ENCODE measurements at places on chromosomes 4 and X. TPM values are rescaled to one million over a fixed set of nuclear protein-coding genes. Genes with fewer than 3 reads are reported as not detected.
A peak's percentile ranks its signal among the peaks of the same experiment; 100 is the strongest.

GRCh38 chr4:6834867-6835266, 52.3 kb downstream of the KIAA0232 start:
- peaks cover 42% of the 10 kb centered on the region for H3K36me3 ChIP-seq
- DNase-seq, result no peak
- no peak overlapping the region for H3K27ac ChIP-seq
- H3K4me1 ChIP-seq, result no peaks in the 10 kb centered on the region
- H3K4me3 ChIP-seq, result no peak overlapping the region
- no peaks in the 10 kb centered on the region for H3K27me3 ChIP-seq

DNA sequence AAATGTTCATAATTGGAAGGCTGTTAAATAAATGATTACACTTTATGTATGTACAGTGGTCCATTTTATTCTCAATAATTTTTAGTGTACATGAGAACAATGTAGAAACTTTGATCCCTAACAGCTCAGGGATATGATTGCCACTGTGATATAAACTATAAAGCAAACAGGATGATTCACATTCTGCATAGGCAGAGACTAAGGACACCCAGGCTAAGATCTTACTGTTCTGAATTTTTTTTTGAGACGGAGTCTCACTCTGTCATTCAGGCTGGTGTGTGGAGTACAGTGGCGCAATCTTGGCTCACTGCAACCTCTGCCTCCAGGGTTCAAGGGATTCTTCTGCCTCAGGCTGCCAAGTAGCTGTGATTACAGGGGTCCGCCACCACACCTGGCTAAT, 186.6 kb downstream of the PDGFC start:
- no peak overlapping the region for H3K27ac ChIP-seq
- no peaks in the 10 kb centered on the region for H3K36me3 ChIP-seq
- H3K27me3 ChIP-seq, result no peaks in the 10 kb centered on the region
- no peaks in the 10 kb centered on the region for H3K4me1 ChIP-seq

DNA sequence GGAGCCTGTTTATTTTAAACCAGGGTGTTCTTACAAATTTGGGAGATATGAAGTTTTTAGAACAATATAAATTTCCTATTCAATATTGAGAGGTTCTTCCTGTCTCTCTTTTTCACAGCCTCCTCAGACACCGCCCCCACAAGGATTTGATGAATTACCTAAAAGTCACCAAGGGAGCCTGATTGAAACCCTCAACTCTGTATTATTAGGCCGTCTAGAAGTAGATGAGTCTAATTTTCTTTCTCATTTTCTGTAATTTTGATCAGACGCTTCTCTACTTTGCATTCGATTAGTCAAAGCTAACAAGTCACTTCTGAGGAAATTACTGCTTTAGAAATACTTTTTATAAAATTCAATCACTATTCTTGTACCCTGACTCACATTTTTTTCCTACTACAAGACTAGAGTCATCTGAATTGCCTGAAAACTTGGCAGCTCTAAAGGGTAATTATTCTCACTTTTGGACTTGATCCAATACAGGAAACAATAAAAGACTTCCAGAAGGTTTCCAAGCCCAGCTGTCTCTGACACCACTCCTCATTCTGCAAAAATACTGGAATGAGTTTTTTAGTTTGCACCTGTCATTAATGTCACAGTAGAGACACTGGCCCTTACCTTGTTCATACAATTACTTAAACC, 111.2 kb downstream of the ELOVL6 start:
- no peaks in the 10 kb centered on the region for H3K27me3 ChIP-seq
- no peaks in the 10 kb centered on the region for H3K36me3 ChIP-seq
- peaks cover 11% of the 10 kb centered on the region for H3K4me1 ChIP-seq
- no peak overlapping the region for H3K4me3 ChIP-seq
- H3K27ac ChIP-seq, result no peak overlapping the region

- H3K4me3 ChIP-seq, result no peak overlapping the region
- H3K4me1 ChIP-seq, result peaks cover 66% of the 10 kb centered on the region
- DNase-seq, result no peak
- no peaks in the 10 kb centered on the region for H3K36me3 ChIP-seq
- H3K27ac ChIP-seq, result peak overlapping the region; percentile 73
Observed at GRCh38 chr4:139763672-139764071, 98.1 kb downstream of the MGST2 start.

- no peaks in the 10 kb centered on the region for H3K4me1 ChIP-seq
- H3K27me3 ChIP-seq, result no peaks in the 10 kb centered on the region
- no peak overlapping the region for H3K4me3 ChIP-seq
- no peak for DNase-seq
Observed at GRCh38 chrX:43002526-43003203, 224.7 kb upstream of the PPP1R2C start.

DNA sequence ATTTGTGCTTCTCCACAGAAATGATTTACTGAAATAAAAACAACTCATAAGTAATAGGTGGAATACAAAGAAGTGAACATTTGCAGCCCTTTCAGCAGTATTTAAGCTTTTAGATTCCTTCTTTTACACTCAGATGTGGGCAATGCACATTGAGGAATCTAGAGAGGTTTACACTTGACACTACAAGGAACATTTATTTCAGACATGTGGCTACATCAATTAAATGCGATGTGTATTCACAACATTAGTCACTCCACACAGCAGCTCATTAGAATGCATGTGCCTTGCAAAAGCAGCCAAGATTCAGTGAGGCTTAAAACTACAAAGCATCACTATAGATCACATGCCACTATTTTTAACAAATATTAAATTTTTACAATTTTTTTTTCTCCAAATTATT, 480.7 kb downstream of the INPP4B start:
- no peaks in the 10 kb centered on the region for H3K4me1 ChIP-seq
- H3K27ac ChIP-seq, result no peak overlapping the region
- H3K27me3 ChIP-seq, result no peaks in the 10 kb centered on the region
- no peaks in the 10 kb centered on the region for H3K36me3 ChIP-seq
- DNase-seq, result no peak
- H3K4me3 ChIP-seq, result no peak overlapping the region

GRCh38 chr4:168335621-168336020, 17.1 kb upstream of the DDX60 start:
- no peak overlapping the region for H3K4me3 ChIP-seq
- no peaks in the 10 kb centered on the region for H3K27me3 ChIP-seq
- no peaks in the 10 kb centered on the region for H3K4me1 ChIP-seq
- H3K27ac ChIP-seq, result no peak overlapping the region
- DNase-seq, result no peak

DNA sequence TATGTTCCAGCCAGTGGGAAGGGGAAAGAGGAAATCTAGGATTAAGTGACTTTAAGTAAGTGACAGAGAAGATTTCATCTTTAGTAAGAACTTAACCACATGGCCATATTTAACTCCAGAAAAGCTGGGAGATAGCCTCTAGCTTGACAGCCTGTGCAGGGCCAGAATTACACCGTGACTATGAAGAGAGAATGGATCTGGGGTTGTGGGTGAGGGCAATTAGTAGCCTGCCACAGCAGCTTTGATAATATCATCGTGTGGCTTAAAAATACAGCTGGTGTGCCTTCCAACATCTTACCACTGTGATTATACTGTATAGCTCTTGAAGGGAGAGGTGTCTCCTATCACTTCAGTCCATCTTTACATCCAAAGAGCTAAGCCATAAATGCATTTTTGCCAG, 57.6 kb upstream of the TBC1D9 start:
- H3K27ac ChIP-seq, result no peak overlapping the region
- no peaks in the 10 kb centered on the region for H3K36me3 ChIP-seq
- H3K4me1 ChIP-seq, result peaks cover 6% of the 10 kb centered on the region

DNA sequence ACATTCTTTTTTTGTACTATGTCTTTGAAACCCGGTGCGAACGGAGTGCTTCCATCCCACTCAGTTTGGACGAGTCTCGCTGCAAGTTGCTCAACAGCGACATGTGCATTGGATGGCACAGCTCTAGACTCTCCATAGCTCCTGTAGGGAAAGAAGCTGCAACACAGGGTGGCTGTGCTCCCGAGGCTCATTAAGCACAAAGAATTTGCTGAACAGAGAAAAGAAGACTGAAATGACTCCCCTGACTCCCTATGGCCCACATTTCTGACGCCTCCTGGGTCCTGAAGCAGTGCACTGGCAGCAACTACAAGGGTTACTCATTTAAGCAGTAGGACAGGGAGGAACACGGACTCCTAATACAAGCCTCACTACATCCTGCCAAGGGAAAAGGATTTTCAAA, 127.4 kb downstream of the SH3RF1 start:
- no peaks in the 10 kb centered on the region for H3K36me3 ChIP-seq
- no peak overlapping the region for H3K4me3 ChIP-seq
- H3K4me1 ChIP-seq, result no peaks in the 10 kb centered on the region
- H3K27me3 ChIP-seq, result no peaks in the 10 kb centered on the region
- H3K27ac ChIP-seq, result no peak overlapping the region
- no peak for DNase-seq

GRCh38 chrX:37686369-37686995, 891 bp downstream of the XK start:
- H3K27me3 ChIP-seq, result no peaks in the 10 kb centered on the region
- DNase-seq, result no peak
- no peaks in the 10 kb centered on the region for H3K36me3 ChIP-seq
- no peaks in the 10 kb centered on the region for H3K4me1 ChIP-seq
- H3K4me3 ChIP-seq, result peak overlapping the region; percentile 36

DNA sequence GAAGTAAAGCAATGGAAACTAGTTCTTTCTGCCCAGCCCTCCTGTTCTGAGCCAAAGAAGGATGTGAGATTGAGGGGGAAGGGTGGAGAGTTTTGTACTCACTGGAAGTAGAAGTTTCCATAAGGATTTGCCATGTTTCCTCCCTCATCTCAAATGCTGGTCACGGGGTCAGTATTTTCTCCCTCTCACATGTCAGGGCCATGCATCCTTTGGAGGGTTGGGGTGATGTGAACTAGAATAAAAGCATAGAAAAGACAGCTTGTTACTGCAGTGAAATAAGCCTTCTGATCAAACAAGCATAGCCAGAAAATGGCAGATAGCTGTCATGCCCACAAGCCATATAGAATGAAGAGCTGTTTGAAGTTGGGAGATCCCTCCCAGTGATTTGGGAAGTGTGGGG, 79.7 kb downstream of the KIT start:
- H3K27ac ChIP-seq, result no peak overlapping the region
- no peaks in the 10 kb centered on the region for H3K36me3 ChIP-seq
- H3K4me3 ChIP-seq, result no peak overlapping the region
- no peak for DNase-seq
- no peaks in the 10 kb centered on the region for H3K27me3 ChIP-seq

GRCh38 chr4:114052227-114052626, 72.8 kb upstream of the ARSJ start:
- no peak overlapping the region for H3K4me3 ChIP-seq
- no peaks in the 10 kb centered on the region for H3K4me1 ChIP-seq
- H3K27ac ChIP-seq, result no peak overlapping the region
- H3K36me3 ChIP-seq, result no peaks in the 10 kb centered on the region
- DNase-seq, result no peak
- no peaks in the 10 kb centered on the region for H3K27me3 ChIP-seq

GRCh38 chrX:109350551-109350950, 131.3 kb downstream of the GUCY2F start:
- no peaks in the 10 kb centered on the region for H3K36me3 ChIP-seq
- no peak for DNase-seq
- no peaks in the 10 kb centered on the region for H3K4me1 ChIP-seq
- no peak overlapping the region for H3K27ac ChIP-seq

GRCh38 chr4:13347517-13348125, 136.5 kb downstream of the RAB28 start:
- no peaks in the 10 kb centered on the region for H3K36me3 ChIP-seq
- no peak overlapping the region for H3K4me3 ChIP-seq
- no peaks in the 10 kb centered on the region for H3K4me1 ChIP-seq
- H3K27me3 ChIP-seq, result no peaks in the 10 kb centered on the region

GRCh38 chr4:88575186-88575585, 17.1 kb upstream of the HERC3 start:
- H3K4me1 ChIP-seq, result peaks cover 3% of the 10 kb centered on the region
- H3K27me3 ChIP-seq, result no peaks in the 10 kb centered on the region
- H3K4me3 ChIP-seq, result no peak overlapping the region
- no peak overlapping the region for H3K27ac ChIP-seq
- H3K36me3 ChIP-seq, result no peaks in the 10 kb centered on the region

The CXCL3 gene
- polyA plus RNA-seq, result 0.49 TPM

The MID1 gene
- 26.8 TPM for polyA plus RNA-seq

The NXF2 gene
- polyA plus RNA-seq, result not detected

The ZCCHC18 gene
- polyA plus RNA-seq, result 4.9 TPM
